ENCODE measurements at places on chromosomes 13 and 19.

DNA sequence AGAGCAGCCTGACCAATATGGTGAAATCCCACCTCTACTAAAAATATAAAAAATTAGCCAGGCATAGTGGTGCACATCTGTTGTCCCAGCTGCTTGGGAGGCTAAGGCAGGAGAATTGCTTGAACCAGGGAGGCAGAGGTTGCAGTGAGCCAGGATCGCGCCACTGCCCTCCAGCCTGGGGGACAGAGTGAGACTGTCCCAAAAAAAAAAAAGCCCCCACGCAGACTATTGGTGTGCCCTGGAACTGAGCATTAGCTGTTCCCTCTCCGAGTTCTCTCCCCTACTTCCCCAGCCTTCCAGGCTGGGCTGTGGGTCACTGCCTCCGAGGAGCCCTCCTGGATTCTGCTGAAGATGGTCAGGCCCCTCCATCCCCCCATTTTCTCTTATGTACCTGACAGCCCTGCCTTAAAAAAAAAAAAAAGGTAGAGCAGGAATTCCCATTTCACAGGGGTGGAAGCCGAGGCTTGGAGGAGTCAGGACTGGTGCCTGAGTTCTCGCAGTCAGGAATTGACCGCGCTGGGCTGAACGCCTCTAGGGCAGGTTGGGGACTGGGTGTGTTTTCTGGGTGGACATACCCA, 1.9 kb downstream of the ADAT3 start:
- no peak for DNase-seq

DNA sequence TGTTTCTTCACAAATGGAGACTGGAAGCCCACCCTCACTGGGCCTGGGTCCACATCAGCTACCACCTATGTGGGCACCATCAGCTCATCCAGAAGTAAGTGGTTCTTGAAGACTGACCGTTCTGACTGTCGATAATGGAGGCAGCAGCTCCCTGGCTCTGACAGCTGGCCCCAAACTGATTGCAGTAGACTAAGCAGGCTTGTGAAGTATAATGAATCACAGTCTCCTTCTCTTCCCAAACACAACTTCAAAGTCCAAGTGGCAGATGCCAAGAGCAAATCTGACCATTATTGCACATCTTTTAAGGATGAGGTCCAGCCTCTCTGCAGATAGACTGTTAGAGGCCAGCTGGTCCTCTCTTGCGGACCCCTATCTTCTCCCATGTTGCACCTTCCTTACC, 574.4 kb upstream of the KLF12 start:
- DNase-seq: no peak

GRCh38 chr13:70995338-70995737, 871.7 kb downstream of the DACH1 start:
- no peak for DNase-seq

- peak; percentile 1 for DNase-seq
These were observed 91.8 kb downstream of the UBL3 start for GRCh38 chr13:29758531-29759114.

DNA sequence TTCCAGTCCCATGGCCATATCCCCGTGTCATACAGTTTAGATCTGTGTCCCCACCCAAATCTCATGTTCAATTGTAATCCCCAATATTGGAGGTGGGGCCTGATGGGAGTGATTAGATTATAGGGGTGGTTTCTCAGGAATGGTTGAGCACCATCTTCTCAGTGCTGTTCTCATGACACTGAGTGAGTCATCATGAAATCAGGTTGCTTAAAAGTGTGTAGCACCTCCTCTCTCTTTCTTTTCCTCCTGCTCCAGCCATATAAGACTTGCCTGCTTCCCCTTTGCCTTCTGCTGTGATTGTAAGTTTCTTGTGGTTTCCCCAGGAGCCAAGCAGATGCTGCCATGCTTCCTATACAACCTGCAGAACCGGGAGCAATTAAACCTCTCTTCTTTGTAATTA, 197.8 kb downstream of the NALCN start:
- no peak for DNase-seq

DNA sequence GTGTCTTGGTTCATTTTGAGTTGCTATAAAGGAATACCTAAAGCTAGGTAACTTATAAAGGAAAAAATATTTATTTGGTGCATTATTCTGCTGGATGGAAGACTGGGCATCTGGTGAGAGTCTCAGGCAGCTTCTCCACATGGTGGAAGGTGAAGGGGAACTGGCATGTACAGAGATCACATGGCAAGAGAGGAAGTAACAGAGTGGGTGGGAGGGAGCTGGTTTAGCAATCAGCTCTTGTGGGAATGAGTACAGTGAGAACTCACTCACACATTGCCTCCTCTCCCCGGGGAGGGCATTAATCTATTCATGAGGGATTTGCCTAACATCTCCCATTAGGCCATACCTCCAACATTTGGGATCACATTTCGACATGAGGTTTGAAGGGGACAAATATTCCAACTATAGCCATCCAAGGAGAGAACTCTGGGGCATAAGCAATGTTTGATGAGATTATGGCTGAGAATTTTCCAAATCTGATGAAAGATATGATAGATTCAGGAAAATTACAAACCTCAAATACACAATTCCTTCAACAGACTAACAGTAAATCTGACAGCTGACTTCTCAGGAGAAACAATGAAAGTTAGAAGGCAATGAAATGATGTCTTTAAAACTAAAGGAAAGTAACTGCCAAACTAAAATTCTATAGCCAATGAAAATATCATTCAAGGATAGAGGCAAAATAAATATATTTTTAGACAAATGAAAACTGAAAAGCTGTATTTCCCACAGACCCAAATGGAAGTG, 52.5 kb downstream of the MTUS2 start:
- no peak for DNase-seq

DNA sequence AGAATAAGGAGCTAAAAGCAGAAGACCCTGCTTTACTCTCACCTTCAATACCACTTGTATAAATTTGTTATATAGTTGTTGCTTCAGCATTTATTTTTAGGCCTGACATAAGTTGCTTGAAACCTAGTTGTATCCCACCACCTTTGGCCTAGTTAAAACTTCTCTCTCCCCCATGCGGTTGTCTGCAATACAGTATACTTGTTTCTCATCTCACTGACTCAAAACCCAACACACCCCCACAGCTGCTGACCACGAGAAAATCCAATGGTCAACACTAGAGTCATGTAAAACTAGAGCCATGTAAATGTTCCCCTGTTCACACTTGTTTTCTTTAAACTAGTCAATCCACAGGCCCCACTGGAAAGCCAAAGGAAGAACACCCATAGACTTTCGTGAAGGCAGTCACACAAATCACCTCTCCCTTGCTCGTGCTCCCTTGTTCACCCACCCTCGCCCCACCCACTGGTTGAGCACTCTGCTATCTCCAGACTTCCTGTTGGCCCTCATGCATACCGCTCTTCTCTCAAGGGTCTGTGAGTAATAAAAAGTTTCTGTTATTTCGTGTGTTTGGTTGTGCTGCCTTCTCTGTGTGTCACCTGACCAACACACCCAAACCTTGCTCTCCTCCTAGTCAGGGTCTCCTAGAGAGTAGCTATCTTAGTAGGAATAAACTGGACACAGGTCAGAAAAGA, 12.9 kb upstream of the CCDC169 start:
- no peak for DNase-seq

- DNase-seq: no peak
These were observed 102.6 kb upstream of the MYCBP2 start for GRCh38 chr13:77429320-77430142.

GRCh38 chr19:1082165-1082927, 12.8 kb downstream of the POLR2E start:
- peak; percentile 76 for DNase-seq

DNA sequence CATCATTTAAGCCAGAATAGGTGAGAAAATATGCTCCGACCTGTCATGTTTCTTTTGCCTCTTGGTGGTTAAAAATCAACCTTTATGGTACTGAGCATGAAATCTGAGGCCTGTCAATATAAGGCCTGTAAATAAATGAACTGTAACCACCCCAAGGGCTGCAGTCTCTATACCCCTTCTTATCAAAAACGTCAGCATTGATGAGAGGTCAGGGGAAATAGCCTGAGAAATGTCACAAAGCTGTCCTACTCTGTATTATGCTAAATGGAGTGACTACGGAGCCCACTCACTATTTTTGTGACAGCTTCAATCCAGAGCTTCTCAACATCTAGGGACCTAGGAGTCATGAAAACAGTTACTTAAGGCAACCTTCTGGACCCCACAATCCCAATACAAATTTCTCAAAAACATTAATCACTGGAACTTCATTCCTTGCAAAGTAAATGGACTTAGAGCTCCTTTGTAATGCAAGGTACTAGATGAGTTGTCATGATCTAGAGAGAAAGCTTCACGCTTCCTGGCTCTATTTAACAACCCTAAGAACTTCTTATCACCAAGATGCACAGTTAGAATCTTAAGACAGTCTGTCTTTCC, 2.7 kb upstream of the RAP2A start:
- no peak for DNase-seq

DNA sequence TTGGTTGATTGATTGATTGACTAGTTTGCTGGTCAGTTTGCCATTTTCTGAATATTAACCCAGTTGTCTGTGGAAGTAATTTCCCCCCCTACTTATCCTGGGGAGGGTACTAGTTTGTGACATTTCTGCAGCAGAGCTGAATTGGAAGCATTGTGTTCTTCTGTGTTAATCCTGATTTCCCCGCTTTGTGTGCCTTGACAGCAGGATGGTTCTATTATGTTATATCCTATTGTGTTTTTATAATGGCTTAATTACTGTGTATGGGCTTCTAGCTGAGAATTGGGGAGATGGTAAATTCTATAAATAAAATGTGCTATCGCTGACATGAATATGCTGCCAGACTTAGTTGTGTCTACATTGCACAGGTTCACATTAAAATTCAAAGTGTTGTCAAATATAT, 499.7 kb downstream of the COG6 start:
- no peak for DNase-seq

DNA sequence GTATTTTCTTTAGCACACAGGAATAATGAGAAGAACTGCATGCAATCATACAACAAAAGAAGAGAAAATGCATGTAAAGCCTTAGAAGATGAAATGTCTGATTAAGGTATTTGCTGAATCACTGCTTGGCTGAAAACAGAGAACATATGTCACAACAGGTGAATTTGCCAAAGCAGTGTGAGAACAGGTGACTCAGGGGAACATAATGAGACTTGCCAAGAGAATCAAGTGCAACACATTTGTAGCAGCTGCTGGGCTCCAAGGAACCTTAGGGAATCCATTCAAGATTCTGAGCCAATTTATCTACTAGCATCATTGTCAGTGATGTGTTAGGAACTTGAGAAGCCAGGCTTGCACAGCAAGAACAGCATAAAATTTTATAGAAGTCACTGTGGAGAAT, 273.1 kb downstream of the PCDH20 start:
- DNase-seq: no peak

DNA sequence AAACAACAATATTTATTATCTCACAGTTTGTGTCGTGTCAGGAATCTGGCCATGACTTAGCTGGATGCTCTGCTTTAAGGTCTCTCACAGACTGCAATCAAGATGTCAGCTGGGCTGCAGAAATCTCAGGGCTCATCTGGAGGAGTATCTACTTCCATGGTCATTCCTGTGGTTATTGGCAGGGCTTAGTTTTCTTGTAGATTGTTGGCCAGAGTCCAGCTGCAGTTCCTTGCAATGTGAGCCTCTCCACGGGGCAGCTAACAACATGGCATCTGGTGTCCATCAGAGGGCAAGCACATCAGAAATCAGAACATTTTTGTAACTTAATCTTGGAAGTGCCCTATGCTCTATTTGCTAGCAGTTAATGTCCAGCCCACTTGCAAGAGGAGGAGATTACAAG, 45.7 kb upstream of the TDRD3 start:
- DNase-seq: no peak

- no peak for DNase-seq
These were observed 6.0 kb downstream of the PNMA8B start for GRCh38 chr19:46489445-46490272.
